ENCODE measurements at places on chromosomes 3 and 15. TPM values are rescaled to one million over a fixed set of nuclear protein-coding genes. Genes with fewer than 3 reads are reported as not detected.

CCR3 gene
- not detected for total RNA-seq

DNA sequence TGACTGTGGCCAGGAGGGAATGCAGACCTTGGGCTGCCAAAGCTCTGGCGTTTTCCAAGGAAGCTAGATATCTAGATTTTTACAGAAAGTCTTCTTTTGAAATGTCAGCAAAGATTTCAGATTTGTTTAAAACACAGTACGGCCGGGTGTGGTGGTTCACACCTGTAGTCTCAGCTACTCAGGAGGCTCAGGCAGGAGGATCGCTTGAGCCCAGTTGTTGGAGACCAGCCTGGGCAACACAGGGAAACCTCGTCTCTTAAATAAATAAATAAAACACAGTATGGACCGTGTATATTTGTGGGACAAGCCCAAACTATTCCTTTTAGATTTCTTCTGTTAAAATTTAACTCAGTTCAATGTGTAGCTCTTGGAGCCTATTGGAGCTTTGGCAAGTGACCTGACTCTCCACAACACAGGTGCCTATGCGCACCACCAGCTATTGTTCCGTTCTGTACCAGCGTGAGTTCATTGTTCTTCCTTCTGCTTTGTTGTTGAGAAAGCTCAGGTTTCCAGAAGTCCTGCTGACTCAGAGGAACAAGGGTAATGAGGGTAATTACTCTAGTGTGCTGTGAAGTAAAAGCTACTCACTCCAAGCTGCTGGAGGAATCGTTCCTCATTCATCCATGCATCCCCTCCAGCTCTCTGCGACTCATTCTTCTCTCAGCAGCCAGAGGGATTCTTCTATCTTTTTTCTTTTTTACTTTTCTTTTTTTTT, 73.1 kb upstream of the SLC6A6 start:
- DNase-seq = peak; percentile 85

GRCh38 chr3:464255-464654, 267.7 kb downstream of the CHL1 start:
- DNase-seq = no peak

EEF1AKMT4 gene
- total RNA-seq = 6.1 TPM

CTDSPL gene
- 13.4 TPM for total RNA-seq

DNA sequence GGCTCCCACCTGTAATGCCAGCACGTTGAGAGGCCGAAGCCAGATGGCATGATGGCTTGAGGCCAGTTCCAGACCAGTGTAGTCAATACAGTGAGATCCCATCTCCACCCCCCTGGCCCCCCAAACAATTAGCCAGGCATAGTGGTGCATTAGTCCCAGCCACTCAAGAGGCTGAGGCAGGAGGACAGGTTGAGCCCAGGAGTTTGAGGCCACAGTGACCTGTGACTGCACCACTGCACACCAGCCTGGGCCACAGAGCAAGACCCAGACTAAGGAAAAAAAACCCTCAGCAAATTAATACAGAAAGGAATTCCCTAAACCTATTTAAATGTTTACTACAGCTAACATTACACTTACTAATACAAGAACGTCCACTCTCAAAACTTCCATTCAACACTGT, 424.6 kb downstream of the SHQ1 start:
- DNase-seq = no peak

ROBO2 gene
- total RNA-seq = not detected

- no peak for DNase-seq
These were observed 71.3 kb upstream of the CGNL1 start for GRCh38 chr15:57305009-57305408.

CDCP1 gene
- 8.4 TPM for total RNA-seq

CHAC1 gene
- total RNA-seq = 1.3 TPM

DNA sequence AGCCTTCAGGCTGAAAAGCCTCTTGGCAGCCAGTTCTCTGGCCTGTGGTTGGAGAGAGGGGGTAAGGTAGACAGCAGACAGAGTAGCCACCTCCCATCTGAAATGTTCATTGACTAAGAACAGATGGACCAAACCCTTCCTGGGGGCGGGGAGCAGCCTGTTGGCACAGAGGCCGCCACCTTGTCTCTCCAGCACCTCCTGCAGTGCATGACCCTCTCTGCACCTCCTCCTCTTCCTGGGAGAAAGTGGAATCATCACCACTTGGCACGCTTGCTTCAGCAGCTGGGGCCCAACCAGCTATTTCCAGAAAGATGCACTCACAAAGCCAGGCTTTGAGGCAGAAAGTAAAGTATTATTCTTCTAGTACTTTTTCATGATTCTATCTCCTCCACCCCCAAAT, 313.4 kb upstream of the CHRM5 start:
- DNase-seq = no peak

ROPN1 gene
- total RNA-seq = 0.55 TPM

DNA sequence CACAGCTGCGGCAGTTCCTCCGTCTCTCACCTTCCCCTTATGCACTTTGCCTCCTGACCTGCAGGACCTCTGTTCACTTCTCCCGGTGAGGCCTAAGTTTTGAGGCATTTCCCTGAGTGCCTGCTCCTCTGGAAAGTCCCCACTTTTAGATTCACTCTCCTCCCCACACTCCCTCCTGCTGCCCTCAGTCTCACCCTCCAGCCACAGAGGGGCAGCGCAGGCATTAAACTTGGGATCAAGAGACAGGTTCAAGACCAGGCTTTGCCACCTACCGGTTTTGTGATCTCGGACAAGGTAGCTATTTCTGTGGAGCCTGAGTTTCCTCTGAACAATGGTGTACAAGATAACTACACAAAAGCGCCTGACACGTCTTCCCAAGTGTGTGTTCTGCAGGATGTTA, 19.4 kb downstream of the SLC6A11 start:
- no peak for DNase-seq

Data from stomach (tissue), 19 donors.